T-helper 22 cell (primary cell): ENCODE measurements at places on chromosomes 3 and 15.

- DNase-seq: no peak
These were observed 18.5 kb downstream of the CNOT10 start for GRCh38 chr3:32703491-32703972.

GRCh38 chr3:67288466-67289106 is 290.5 kb downstream of the KBTBD8 start:
- DNase-seq: no peak

DNA sequence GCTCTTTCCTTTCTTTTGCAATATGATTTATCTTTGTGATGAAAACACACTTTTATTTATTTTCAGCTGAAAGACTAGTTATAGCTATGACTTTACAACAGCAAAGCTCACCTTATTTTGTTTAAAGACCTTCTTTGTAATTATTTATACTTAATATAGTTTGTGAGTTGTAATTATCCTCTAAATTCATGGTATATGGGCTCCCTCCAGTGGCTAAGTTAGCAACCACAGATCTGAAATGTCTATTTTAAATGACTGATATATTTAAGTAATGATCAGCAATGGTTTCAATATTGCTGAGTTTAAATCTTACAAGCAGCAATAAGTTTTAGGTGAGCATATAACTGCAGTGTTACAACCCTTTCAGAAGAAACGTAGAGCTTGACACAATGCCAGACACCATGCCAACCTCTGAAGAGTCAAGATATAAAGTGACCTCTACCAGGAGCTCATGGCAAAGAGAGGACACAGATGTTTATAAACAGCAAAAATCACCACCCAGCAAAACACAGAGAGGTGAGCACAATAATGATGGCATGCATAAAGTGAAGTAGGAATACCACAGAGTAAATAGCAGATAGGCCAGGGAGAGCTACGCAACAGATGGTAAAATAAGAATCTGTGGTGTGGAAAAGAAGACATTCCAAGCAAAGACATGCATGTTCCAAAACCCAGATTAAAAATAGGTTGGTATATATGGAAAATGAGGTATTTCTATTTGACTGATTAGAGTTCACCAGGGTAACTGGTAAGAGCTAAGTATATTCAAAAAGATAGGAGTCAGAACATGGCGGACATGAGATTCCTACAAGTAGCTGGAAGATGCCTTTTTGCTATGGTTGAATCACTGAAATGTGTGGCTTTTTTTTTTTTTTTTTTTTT is 143.7 kb upstream of the ZNF385D start:
- no peak for DNase-seq

DNA sequence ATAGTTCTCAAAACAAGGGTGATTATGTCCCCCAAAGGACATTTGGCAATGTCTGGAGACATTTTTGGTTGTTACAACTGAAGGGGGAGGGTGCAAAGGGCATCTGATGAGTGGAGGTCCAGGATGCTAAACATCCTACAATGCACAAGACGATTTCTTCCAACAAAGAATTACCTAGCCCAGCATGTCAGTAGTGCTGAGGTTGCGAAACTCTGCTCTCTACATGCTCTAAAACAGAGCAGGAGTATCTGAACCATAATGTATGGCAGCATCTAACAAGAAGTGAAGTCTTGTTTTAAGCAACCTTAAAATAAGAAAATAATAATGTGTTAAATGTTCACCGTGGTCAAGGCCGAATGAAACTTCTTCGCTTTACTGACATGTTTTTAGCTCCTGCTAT is 7.0 kb downstream of the GYG1 start:
- no peak for DNase-seq

GRCh38 chr3:34782871-34783270 is 856.5 kb upstream of the ARPP21 start:
- no peak for DNase-seq
